ENCODE measurements at places on chromosomes 4 and X. TPM values are rescaled to one million over a fixed set of nuclear protein-coding genes. Genes with fewer than 3 reads are reported as not detected.

- DNase-seq = no peak
- no peaks in the 10 kb centered on the region for H3K4me1 ChIP-seq
- no peak overlapping the region for H3K4me3 ChIP-seq
- no peaks in the 10 kb centered on the region for H3K27me3 ChIP-seq
- no peak overlapping the region for H3K27ac ChIP-seq
Measured at GRCh38 chr4:117577686-117578311, 456.5 kb upstream of the NDST3 start.

DNA sequence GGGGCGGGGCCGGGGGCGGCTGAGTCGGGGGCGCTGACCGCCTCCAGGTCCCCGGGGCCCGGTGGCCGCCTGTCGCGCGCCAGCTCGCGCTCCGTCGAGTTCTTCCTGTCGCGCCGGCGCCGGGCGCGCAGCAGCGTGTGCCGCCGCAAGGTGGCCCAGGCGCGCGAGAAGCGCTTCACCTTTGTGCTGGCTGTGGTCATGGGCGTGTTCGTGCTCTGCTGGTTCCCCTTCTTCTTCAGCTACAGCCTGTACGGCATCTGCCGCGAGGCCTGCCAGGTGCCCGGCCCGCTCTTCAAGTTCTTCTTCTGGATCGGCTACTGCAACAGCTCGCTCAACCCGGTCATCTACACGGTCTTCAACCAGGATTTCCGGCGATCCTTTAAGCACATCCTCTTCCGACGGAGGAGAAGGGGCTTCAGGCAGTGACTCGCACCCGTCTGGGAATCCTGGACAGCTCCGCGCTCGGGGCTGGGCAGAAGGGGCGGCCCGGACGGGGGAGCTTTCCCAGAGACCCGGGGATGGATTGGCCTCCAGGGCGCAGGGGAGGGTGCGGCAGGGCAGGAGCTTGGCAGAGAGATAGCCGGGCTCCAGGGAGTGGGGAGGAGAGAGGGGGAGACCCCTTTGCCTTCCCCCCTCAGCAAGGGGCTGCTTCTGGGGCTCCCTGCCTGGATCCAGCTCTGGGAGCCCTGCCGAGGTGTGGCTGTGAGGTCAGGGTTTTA is 1.5 kb downstream of the ADRA2C start:
- no peaks in the 10 kb centered on the region for H3K4me1 ChIP-seq
- no peak overlapping the region for H3K27ac ChIP-seq
- no peak overlapping the region for H3K4me3 ChIP-seq
- H3K27me3 ChIP-seq = peaks cover 26% of the 10 kb centered on the region

DNA sequence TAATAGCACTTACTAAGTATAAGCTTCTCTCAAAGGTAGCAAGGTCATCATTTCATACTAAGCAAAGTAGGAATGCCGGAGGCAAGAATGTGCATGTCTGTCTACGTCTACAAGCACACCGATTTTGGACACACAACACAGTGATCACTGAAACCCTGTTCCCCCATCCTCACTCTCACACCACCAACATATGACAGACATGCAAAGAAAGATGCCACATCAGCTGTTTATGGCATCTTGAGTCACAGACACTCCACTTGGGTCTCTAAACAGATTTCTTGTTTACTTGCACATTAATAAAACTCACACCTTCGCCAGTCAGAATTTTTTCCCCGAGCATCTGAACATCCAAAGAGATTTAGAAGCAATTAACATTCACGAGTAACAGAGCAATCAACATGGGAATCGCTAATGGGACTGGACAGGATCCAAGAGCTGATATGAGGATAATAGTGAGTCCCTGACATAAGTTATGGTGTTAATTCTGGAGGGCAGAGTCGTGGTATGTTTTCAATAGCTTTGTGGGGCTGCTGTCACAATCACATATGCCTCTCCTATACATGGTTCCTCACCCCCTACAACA is 324.1 kb downstream of the DHX15 start:
- DNase-seq = no peak
- no peaks in the 10 kb centered on the region for H3K36me3 ChIP-seq
- no peaks in the 10 kb centered on the region for H3K4me1 ChIP-seq
- no peak overlapping the region for H3K4me3 ChIP-seq
- H3K27ac ChIP-seq = no peak overlapping the region

GRCh38 chr4:169272265-169272886 is 1.6 kb upstream of the SH3RF1 start:
- H3K36me3 ChIP-seq = no peaks in the 10 kb centered on the region
- H3K4me1 ChIP-seq = peaks cover 26% of the 10 kb centered on the region
- peak overlapping the region; percentile 64 for H3K27ac ChIP-seq
- H3K4me3 ChIP-seq = peak overlapping the region; percentile 91
- H3K27me3 ChIP-seq = no peaks in the 10 kb centered on the region
- peak; percentile 20 for DNase-seq

- no peaks in the 10 kb centered on the region for H3K4me1 ChIP-seq
- H3K4me3 ChIP-seq = no peak overlapping the region
- H3K36me3 ChIP-seq = no peaks in the 10 kb centered on the region
- no peak for DNase-seq
Measured at GRCh38 chr4:144411119-144411518, 234.8 kb upstream of the HHIP start.

- H3K4me3 ChIP-seq = no peak overlapping the region
- H3K4me1 ChIP-seq = no peaks in the 10 kb centered on the region
- H3K36me3 ChIP-seq = no peaks in the 10 kb centered on the region
- H3K27ac ChIP-seq = no peak overlapping the region
Measured at GRCh38 chr4:180538384-180539057, 1704.7 kb upstream of the TENM3 start.

TREX2 gene
- total RNA-seq = 2.0 TPM

- no peaks in the 10 kb centered on the region for H3K36me3 ChIP-seq
- H3K27ac ChIP-seq = no peak overlapping the region
- no peak for DNase-seq
Measured at GRCh38 chr4:75207902-75208301, 275.0 kb downstream of the PARM1 start.

CXCL11 gene
- total RNA-seq = not detected

DNA sequence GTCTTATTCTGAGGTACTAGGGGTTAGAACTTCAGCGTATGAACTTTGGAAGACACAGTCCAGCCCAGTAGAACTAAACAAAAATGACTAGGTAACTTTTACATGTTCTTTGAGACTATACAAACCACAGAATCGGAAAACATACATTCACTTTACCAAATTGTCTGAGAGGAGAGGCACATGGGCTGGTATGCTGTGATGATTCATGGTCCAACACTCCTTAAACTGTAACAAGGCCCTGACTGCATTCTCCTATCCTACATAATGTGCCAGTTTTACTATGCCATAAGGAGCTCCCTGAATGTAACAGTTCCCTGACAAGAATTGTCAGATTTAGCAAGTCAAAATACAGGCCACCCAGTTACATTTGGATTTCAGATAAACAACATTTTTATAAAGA is 640.0 kb downstream of the RAB28 start:
- H3K27me3 ChIP-seq = no peaks in the 10 kb centered on the region
- no peak for DNase-seq
- H3K4me3 ChIP-seq = no peak overlapping the region
- no peaks in the 10 kb centered on the region for H3K36me3 ChIP-seq
- no peaks in the 10 kb centered on the region for H3K4me1 ChIP-seq
- H3K27ac ChIP-seq = no peak overlapping the region

UCHL1 gene
- total RNA-seq = 1,355 TPM

DNA sequence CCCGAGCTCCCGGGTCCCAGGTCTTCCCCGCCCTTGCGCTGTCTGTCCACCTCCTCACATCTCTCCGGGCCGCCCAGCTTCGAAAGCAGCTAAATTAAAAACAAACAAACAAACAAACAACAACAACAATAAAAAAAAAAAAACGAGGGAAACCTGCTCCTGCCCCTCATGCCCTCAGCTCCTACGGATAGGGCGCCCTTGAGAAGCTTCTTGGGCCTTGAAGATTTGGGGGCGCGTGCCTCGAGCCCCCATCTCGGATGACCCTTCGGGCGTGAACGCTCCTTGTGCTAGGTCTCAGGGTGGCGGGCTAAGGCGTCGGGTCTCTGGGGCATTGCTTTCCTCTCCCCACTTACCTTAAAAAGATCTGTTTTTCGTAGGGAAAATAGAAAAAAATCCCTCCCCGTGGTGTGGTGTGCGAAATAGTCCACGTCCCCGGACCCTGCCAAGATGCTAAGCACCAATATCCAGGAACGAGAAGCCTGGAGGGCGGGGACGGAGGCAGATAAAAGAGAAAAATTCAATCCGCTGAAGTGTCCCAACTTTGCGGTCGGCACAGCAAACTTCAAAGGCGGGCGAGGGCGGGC is 603 bp downstream of the NDNF start:
- H3K27me3 ChIP-seq = peaks cover 12% of the 10 kb centered on the region
- H3K4me3 ChIP-seq = peak overlapping the region; percentile 50
- no peaks in the 10 kb centered on the region for H3K4me1 ChIP-seq
- H3K27ac ChIP-seq = no peak overlapping the region

GRCh38 chr4:180809439-180809838 is 1433.8 kb upstream of the TENM3 start:
- no peak overlapping the region for H3K4me3 ChIP-seq
- H3K4me1 ChIP-seq = no peaks in the 10 kb centered on the region
- no peaks in the 10 kb centered on the region for H3K27me3 ChIP-seq
- H3K36me3 ChIP-seq = no peaks in the 10 kb centered on the region
- DNase-seq = no peak

DNA sequence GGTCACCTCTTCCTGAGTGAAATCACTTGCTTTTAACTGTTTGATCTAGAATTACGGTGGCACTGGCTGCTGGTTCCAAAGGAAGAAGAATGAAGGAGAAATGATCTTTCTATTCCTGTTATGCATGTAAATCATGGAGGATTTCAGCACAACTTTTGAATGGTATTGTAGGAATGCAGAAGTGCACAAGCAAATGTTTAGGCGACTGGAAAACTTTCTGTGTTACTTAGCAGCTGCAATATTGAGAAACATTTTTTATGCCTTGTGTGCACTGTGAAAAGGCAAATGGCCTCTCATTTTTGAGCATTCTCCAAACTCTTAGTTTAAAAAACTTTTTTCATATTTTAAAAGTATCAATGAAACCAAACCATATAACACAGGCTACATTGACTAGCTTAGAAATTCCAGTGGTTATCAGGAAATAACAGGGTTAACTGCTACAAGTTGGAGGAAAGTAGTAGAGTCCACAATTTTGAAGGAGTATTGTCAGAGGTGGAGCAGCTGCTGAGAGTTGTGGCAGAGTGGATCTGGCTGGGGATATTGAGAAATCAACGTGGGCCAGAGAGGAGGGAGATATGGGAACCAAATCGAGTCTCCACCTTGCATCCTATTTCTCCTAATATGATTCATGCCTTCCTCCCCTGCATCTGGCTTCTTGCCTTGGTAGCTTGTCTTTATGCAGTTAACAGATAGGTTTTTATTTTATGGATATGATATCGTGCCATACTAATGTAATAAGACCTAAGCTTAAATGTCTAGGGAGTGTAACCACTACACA is 32.0 kb upstream of the FHL1 start:
- DNase-seq = no peak
- H3K27ac ChIP-seq = no peak overlapping the region
- H3K36me3 ChIP-seq = no peaks in the 10 kb centered on the region
- no peaks in the 10 kb centered on the region for H3K4me1 ChIP-seq
- no peaks in the 10 kb centered on the region for H3K27me3 ChIP-seq
- H3K4me3 ChIP-seq = no peak overlapping the region

CXCL9 gene
- not detected for total RNA-seq

DNA sequence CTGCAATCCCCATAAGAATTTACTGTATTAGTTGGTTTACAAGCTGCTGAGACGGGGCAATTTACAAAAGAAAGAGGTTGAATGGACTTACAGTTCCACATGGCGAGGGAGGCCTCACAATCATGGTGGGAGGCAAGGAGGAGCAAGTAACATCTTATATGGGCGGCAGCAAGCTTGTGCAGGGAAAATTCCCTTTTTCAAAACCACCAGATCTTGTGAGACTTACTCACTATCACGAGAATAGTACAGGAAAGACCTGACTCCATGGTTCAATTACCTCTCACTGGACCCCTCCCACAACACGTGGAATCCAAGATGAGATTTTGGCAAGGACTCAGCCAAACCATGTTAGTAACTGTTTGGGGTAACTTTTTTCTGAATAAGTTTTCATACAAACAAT is 1.8 kb upstream of the SPATA18 start:
- no peak overlapping the region for H3K4me3 ChIP-seq
- no peaks in the 10 kb centered on the region for H3K36me3 ChIP-seq
- DNase-seq = no peak
- no peak overlapping the region for H3K27ac ChIP-seq

DNA sequence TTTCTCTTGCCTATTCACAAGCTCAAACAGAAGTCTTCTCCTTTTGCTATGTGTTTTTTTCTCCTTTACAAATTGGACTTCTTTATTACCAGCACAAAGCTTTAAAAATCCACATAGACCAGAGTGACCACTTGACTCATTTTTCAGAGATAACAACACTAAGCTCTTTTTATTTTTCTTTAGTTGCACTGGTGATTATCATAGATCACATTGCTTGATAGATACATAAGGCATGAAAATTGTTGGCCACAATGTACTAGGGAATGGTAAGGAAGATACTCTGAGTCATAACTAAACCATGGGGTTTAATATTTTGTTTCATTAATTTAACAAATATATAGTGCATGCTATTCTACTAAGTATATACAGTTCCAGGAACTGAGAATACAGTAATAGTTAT is 159.0 kb downstream of the GASK1B start:
- no peak overlapping the region for H3K27ac ChIP-seq
- H3K4me1 ChIP-seq = no peaks in the 10 kb centered on the region
- no peaks in the 10 kb centered on the region for H3K36me3 ChIP-seq
- H3K4me3 ChIP-seq = no peak overlapping the region
- DNase-seq = no peak
- H3K27me3 ChIP-seq = no peaks in the 10 kb centered on the region

DNA sequence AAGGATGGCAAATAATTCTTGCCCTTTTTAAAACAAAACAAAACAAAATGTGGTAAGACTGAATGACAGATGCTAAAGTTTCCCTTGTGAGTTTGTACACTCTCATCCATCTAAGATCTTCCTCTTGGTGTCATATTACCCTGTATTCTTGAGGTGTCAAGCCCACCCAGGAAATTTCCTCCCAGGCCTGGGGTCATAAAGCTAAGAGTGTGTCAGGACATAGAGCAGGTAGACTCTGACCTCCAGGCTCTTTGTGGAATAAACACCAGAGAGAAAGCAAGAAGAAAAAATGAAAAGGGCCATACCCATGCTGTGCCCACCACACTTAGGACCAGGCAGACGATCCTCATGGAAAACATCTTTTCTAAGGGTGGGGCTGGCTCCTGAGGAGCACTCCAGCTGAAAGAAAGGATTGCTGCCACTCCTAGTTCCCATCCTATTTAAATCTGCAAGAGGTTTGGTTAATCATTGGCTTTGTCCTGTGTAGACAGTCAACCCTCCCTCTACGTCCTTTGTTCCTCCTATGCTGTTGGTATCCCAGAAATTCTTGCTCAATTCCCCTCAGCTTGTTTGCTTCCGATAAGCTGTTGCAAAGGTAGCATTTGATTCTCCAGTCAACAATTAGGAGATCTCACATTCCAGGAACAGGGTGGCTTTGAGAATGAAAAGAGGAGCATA is at the start of gene FGA:
FGA (minus strand) TSS at position 414 of the 678 bp plus-strand sequence; CDS start at position 359, 55 bp downstream.
- DNase-seq = no peak
- no peak within 1 kb of the TSS for H3K4me3 ChIP-seq
- H3K27ac ChIP-seq = no peak within 1 kb of the TSS
- no peaks in the 10 kb centered on the region for H3K27me3 ChIP-seq
- H3K4me1 ChIP-seq = no peaks in the 10 kb centered on the region
